ENCODE measurements at places on chromosomes 6 and 20. TPM values are rescaled to one million over a fixed set of nuclear protein-coding genes. Genes with fewer than 3 reads are reported as not detected.

HLA-G gene
- not detected for total RNA-seq

DDRGK1 gene
- 33.0 TPM for total RNA-seq

SIRPA gene
- 15.7 TPM for total RNA-seq

PACSIN1 gene
- total RNA-seq: 13.6 TPM

PLAGL1 gene
- total RNA-seq: 7.2 TPM

TNXB gene
- 6.0 TPM for total RNA-seq
